Heart right ventricle (tissue), 16 donors: ENCODE measurements at places on chromosomes 11 and 22. TPM values are rescaled to one million over a fixed set of nuclear protein-coding genes. Genes with fewer than 3 reads are reported as not detected.

Gene OSBPL5
- 10.4 TPM for polyA plus RNA-seq

DNA sequence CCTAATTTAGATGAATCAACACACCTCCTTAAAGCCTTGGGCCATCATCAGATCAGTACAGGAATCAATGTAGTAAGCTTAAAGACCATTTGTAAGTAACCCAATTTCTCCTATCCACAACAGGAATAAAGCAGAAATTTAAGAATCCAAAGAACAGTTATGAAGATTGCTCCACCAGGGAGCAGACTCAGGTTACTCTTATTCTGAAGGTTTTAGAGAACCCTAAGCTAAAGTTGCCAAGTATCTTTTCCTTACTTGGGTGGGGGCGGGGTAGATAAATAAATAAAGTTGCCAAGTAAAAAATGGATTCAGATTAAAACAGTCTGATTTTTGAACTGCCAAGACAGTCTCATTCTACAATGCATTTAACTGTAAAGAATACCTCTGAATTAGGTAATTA lies 18.1 kb downstream of the CKAP5 start:
- no peak for DNase-seq

GRCh38 chr11:81907996-81908395 lies 825.7 kb downstream of the FAM181B start:
- DNase-seq = no peak

- DNase-seq = no peak
Observed at GRCh38 chr11:110094298-110095285, 1.4 kb downstream of the ZC3H12C start.

- DNase-seq = no peak
Observed at GRCh38 chr11:57339328-57339727, 1.2 kb downstream of the P2RX3 start.

GRCh38 chr11:70578371-70578770 lies 180.0 kb downstream of the CTTN start:
- no peak for DNase-seq

Gene RFPL1
- not detected for polyA plus RNA-seq

Gene MMP3
- polyA plus RNA-seq = not detected

Gene OR10A5
- not detected for polyA plus RNA-seq

- DNase-seq = no peak
Observed at GRCh38 chr11:107598225-107599139, 7.5 kb downstream of the ELMOD1 start.

Gene RFPL2
- polyA plus RNA-seq = 0.03 TPM

DNA sequence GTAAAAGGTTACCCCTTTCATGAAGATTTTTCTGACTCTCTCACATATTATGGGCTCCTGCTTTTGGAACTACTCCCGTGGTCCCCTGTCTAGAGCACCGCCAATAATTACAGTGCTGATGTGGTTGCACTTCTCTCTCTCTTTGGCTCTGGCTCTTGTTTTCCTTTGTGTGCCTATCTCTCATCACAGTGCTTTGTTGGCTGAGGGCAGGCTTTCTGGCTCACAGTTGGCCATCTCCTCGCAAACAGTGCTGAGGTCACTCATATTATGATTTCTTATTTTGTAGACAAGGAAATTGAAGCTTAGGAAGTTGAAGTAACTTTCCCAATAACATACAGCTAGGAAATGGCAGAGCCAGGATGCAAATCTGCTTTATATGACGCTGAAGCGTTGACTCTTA lies 192.5 kb downstream of the DDX10 start:
- peak; percentile 66 for DNase-seq

Gene SPATA19
- polyA plus RNA-seq = not detected

- no peak for DNase-seq
Observed at GRCh38 chr11:112223121-112223520, 3.1 kb upstream of the PTS start.

GRCh38 chr11:115170133-115170815 lies 333.9 kb downstream of the CADM1 start:
- no peak for DNase-seq

DNA sequence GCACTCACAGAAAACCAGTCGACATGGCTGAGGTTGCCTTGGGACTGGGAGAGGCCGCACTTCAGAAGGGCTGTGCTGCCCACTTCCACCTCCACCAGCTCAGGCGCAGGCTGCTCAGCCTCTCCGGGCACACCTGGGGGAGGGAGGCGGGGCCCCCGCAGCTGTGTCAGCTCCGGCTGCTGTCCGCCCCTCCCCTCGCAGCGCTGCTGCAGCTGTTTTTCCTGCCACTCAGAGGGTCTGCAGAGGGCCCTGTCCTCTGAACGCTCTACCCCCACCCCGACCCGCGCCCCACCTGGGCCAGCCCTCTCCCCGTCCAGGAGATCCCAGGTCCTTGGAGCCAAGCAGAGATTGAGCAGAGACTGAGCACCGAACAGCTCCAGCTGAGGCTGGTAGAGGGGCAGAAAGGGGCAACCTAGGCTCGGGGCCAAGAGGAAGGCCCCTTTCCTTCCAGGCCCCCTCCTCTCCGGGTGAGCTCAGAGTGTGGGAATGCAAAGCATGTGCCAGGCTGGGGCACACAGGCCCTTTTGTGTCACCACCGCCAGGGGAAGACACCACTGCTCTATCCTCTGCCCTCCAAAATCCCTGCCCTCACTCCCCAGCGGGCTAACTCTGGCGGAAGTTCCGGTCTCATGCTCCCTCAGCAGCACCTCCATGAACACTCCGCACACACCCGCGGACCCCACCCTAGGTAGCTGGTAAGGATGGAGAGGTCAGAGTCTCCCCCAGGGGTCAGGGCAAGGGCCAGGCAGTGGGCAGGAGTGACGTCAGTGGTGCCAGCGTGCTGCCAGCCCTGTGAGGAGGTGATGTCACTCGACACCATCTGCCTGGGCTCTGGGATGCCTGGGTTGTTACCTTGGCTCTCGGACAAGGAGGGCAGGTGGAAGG lies 1.6 kb downstream of the MCAM start:
- DNase-seq = peak; percentile 53

DNA sequence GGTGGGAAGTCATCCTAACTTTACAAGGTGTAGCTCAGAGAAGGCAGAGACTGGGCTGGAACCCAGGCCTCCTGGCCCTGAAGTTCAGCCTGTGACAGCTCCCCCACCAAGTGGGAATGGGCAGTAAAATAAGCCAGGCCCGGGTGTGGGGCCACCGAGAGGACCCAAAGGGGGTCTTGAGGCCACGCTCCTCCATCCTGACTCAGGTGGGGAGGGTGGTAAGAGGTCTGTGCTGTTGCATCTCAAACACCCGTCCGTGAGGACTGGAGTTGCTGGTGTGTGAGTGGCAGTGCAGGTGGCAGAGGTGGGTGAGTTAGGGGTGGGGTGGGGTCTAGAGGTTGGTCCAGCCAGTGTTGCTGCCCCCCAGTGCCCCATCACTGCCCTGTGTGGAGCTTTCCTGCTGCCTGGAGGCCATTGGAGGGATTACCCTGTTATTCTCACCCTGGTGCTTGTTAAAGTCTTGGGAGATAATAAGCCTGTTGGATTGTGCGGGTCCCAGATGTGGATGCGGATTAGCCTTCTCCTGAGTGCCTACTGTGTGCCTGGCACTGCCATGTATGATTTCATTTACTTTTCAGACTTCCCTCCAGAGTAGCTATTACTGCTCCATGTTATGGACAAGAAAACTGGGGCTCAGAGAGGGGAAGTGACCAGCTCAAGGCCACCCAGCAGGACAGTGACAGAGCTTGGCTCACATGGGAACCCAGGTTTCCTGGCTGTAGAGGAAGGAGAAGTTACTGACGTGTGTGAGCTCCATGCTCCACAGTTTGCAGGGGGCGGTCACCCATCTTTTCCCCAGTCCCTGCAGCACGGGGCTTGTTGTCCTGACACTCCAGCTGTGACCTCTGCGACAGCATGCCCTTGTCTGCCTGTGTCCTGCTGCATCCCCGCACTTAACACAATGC lies 12.9 kb downstream of the SERPINH1 start:
- DNase-seq = no peak

- no peak for DNase-seq
Observed at GRCh38 chr11:69383372-69384250, 89.7 kb downstream of the MYEOV start.

Gene TMEM151A
- polyA plus RNA-seq = 0.10 TPM

GRCh38 chr11:12273618-12273995 lies 103.8 kb upstream of the PARVA start:
- no peak for DNase-seq

DNA sequence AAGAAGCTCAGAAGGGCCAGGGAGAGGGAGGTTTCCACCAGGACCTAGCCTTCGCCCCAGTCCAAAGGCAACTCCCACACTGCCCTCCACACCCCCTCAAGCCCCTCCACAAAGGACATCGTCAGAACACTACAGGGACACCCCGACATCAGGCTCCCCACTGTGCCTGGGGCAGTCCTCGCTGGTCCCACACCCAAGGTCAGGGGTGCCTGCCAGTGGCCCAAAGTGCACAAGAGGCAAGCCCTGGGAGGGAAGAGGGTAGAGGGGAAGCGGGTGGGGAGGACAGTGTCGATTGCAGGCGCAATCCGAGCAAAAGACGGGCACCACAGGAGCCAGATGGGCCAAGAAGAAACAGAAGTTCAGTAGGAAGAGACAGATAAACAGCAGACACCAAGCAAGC lies 35.6 kb upstream of the JAM3 start:
- DNase-seq = no peak

GRCh38 chr22:49829044-49829853 lies 1.6 kb upstream of the BRD1 start:
- no peak for DNase-seq

- DNase-seq = no peak
Observed at GRCh38 chr22:29383740-29384139, 4.6 kb downstream of the AP1B1 start.

- DNase-seq = no peak
Observed at GRCh38 chr11:121482231-121483129, 29.7 kb upstream of the SORL1-AS1 start.

- peak; percentile 50 for DNase-seq
Observed at GRCh38 chr11:67389477-67389876, 2.3 kb upstream of the RAD9A start.

Gene EMSY
- polyA plus RNA-seq = 5.9 TPM

GRCh38 chr11:75347781-75348566 lies 3.5 kb downstream of the ARRB1 start:
- DNase-seq = no peak

- DNase-seq = no peak
Observed at GRCh38 chr11:66743271-66743968, 14.4 kb upstream of the SPTBN2 start.

Gene FAM76B
- polyA plus RNA-seq = 9.9 TPM

DNA sequence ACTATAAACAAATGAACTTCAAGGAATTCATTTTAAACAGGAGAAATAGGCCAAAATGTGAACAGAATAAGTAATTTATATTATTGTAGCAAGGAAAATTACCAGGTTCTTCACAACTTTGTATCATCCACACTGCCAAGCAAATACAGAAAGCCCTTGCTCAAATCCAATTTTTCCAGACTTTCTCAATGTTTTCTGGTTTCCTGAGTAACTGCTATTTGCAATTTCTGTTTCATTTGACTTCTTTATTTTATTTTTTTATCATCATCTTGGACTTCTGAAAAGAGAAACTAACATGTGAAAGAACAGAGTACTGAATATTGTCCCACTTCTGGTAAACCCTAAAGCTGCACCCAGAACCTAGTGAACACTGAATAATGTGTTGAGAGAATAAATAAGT lies 61.0 kb downstream of the SLC1A2 start:
- DNase-seq = no peak

DNA sequence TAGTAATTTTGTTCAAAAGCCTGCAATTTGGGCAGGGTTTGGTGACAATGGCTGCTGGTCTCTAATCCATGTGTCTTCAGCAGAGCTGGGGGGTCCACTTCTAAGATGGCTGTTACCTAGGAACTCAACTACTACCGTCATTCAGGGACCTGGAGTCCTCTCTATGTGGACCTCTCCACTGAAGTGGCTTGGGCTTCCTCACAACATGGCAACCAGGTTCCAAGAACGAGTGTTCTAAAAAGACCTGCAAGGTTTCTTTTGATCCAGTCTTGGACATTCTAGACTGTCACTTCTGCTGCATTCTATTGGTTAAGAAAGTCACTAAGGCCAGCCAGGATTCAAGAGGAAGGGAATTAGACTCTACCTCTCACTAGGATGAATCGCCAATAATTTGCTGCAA lies 387.0 kb downstream of the NXPE2 start:
- no peak for DNase-seq

Gene APOBEC3F
- 11.6 TPM for polyA plus RNA-seq

- DNase-seq = no peak
Observed at GRCh38 chr22:28670756-28671155, 8.9 kb downstream of the TTC28 start.

Gene CLDN5
- polyA plus RNA-seq = 77.3 TPM

- no peak for DNase-seq
Observed at GRCh38 chr11:34284156-34284555, 73.7 kb downstream of the ABTB2 start.

- DNase-seq = no peak
Observed at GRCh38 chr22:46081831-46082210, 68.5 kb upstream of the PPARA start.

DNA sequence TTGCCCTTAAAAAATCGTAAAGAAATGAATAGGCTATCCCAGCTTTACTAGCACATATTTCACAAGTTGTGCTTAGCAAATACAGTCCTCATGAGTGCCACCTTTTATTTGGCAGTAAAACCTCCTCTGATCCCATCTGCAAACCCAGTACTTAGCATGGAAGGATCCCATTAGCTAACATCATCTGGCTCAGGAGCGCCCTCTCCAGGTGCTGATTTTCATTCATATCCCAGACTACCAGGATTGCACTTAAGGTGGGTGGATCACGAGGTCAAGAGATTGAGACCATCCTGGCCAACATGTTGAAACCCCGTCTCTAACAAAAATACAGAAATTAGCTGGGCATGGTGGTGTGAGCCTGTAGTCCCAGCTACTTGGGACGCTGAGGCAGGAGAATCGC lies 76.1 kb upstream of the PAX6 start:
- DNase-seq = no peak

DNA sequence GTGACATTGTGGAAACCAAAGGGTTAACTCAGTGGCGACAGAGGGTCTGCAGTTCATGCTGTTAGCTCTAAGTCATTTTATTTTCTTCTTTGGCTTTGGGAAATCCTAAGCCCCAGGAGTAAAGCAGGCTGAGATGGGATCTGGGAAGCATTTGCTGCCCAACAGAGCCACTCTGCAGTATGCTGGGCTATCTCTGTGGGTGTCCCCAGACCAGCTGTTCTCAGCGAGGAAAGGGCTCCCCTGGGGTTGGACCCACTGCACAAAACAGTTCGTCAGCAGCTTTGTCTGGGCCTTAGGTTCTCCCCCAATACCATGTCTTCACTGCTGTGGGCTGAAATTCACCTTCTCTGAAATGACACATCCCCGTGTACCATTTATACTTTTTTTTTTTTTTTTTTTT lies 34.0 kb downstream of the KREMEN1 start:
- DNase-seq = no peak

GRCh38 chr22:48772286-48772907 lies 1055.3 kb downstream of the BRD1 start:
- DNase-seq = no peak

- no peak for DNase-seq
Observed at GRCh38 chr22:37757663-37758062, 50.1 kb upstream of the GCAT start.

DNA sequence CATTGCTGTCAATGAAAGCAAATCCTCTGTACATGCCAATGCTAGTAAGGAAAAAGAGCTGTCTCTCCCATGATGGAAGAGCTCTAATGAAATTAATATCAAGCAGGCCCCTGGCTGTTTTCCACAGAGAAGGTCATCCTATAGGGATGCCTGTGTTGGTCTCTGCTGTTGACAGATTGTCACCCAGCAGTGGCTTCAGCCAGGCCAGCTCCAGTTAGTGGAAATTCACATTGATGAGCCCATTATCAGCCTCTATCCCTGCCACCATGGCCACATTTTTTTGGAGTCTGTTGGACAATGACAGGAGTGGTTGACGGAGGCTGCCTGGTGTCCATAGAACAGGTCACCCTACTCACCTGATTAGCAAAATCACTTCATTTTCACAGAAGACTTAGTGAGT lies 104.3 kb downstream of the GGTLC2 start:
- no peak for DNase-seq

- no peak for DNase-seq
Observed at GRCh38 chr11:120343429-120343828, 7.2 kb downstream of the ARHGEF12 start.
